ENCODE measurements at places on chromosomes 12 and 14.
A peak's percentile ranks its signal among the peaks of the same experiment; 100 is the strongest.

GRCh38 chr12:128388461-128389000 lies 121.6 kb downstream of the TMEM132C start:
- DNase-seq, result no peak

DNA sequence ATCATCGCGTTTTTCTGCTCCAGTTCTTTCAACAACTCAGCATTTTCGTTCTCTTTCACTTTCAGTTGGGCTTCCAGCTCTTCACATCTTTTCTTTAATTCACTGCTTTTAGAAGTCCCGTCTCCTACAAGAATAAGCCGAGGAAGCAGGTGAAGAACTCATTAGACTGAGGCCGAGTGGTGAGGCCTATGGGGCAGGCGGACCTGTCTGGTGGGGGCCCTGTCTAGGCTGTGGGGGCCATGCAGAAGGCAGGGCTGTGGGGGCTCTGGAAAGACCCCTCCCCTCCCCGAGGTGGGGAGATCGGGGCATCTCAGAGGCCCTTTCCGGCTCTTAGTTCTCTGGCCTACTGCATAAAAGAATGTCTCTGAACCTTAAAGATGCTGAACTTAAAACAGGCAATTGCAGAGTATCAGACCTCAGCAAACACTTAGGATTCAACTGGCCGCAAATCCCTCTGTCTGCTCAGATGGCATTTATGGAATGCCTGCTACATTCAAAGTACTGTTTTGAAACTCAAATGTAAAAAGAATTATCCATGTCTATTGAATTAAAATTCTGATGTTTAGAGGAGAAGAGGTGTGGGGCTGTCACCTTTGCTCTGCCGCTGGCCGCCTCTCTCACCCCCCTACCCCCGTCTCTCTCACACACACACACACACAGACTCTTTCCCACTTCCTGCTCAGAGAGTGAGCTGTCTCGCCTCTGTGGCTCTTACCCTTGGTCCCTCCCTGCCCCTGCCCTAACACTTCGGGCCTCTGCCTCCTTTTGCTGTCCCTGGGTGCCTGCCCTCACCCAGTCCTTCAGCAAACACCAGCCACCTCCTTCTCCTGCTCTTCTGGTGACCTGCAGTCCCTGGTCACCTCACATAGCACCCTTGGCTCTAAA lies 34.7 kb downstream of the CCDC92 start:
- DNase-seq, result no peak

DNA sequence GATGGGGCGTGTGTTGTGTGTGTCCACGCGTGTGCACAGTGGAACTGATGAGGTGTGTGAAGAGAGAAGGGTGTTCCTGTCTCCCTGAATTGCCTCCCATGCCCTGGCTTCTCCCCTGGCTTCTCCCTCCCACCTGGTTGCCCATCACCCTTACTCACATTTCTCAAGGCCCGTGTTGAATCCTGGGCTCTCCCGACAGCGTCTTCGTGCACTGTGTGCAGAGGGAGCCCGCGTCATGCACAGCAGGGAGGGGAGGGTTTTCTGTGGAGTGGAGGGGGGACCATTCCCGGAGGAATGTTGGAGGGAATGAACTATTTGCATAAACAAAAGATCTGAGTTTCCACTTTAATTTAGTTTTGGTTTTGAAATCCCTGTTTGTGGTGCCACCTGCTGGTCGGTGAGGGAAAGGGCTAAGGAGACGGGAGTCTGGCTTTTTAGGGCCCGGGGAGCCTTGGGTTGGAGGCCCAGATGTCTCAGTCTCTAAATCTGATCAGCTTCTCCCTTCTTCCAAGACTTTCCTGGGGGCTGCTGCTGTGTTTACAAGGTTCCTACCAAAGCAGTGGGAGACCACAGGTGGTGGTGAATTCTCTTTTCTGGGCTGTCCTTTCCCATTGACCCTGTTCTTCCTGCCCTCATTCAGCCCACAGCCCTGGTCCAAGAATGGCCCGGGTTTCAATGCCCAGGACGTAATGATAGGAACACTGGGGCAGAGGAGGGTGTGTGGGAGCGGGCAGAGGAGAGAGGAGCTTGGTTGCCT lies at the start of gene C1R:
Gene C1R, minus strand, starts transcription at position 217 of the 757 bp plus-strand sequence. Its CDS starts 57 bp downstream, at position 160.
- peak; percentile 60 for DNase-seq

GRCh38 chr12:13211859-13212664 lies 15.5 kb downstream of the EMP1 start:
- peak; percentile 57 for DNase-seq

DNA sequence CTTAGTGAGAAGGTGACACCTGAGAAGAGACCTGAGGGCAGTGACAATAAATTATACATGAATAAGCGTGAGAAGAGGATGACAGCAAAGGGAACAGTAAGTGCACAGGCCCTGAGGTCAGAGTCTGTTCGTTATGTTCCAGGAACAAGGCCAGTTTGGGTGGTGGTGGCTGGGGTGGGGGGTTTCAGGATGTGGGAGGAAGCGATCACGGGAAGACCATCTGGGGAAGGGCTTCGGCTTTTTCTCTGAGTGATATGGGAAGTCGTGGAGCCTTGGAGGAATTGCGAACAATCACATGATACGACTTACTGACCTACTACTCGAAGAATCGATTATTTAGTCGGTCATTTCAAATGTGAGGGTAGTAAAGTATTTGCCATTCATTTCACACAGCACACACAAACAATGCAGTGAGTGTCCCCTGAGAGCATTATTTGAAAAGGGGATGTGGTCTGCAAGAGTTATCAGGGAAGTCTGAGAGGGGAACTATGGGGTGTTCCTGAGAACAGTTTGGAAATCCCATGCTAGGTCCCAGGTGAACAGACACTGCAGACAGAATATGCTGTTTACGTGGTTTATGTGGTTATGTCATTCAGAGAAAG lies 94.7 kb downstream of the SLC38A1 start:
- no peak for DNase-seq

DNA sequence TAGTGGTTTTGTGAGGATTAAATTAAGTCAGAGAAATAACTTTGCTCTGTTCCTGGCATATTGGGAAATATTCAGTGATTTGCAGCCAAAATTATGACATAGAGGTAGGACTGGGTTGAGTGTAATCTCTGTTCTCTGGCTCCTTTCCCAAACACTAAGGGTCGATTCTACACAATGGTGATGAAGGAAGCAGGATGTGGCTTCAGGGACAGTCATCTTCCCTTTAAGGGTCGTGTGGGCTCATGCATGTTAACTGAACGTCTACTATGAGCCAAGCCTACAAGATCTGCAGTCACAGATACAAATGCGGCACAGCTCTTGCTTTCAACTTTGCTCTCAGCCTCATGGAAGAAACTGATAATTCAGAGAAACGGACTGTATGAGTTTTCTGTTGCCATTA lies 381.6 kb downstream of the VRK1 start:
- no peak for DNase-seq

DNA sequence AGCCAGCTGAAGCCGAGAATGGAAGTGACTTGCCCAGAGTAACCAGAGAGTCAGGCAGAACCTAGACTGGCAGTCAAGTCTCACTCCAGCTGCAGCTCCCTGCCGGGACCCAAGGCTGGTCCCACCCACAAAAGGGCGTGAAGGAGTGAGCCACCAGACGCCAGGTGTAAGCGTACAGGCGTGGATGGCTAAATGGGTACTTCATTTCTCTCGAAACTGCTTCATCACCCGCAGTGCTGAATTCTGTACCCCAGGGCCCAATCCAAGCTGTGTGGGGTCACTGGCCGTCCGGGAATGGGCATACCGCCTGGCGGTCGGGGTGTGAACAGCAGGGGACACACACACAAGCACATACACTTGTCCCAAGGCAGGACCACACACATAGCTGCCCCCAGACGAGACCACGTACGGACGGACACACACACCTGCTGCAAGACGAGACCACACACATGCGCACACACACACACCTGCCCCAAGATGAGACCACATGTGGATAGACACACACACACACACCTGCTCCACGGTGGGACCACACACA lies 34.8 kb downstream of the DEGS2 start:
- DNase-seq, result no peak

- DNase-seq, result peak; percentile 86
Measured at GRCh38 chr12:107317751-107318555, 224.6 kb upstream of the CRY1 start.

DNA sequence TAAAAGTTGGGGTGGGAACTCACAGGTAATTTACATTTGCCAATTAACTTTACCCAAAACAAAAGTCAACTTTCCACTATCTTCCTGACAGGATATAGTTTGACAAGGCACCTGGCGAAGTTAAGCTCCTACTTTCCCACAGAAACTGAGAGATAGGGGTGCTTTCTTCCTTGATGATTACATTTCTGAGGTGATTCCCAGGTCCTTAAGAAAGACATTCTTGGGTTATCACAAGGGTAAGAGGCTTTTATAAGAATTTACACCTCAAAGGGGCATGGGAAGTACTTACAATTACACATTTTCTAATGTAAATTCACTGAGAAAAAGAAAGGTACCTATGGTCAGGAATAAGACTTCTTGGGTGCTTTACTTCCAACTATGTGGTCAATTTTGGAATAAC lies 660.9 kb upstream of the MGAT4C start:
- DNase-seq, result no peak

DNA sequence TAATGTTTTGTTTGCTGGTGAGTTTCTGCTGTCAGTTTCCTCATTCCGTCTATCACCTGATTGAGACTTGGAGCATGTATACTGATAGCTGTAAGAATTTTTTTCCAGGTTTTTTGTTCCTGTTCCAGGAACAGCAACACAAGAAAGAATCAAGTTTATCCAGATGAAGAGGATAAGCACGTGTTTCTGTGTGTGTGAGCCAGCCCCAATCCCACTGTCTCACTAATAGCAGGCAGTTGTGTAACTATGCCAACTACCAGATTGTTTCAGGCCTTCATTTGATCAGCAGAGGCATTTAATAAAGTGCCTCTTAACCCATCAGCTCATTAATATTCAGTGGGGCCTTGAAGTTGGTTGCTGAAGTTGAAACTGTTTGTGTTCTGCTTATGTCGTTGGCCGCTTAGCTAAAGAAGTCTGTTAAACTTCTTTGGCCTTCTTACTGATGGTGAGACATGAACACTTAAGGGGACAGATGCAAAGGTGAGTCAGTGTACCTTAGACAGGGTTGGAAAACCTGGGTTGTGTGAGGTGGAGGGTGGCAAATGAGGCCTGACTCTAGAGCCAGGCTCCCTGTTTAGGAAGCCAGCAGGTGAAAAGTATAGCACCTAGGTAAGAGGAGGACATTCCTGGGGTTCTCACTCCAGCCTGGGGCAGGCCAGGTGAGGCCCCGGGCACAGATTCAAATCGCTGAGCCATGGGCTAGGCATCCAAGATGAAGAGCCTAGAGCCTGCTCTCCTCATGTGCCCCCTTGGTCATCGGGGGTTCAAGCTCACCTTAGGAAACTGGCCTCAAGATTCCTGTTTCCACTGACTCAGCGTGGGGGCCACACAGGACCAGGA lies 3.7 kb downstream of the ANKRD13A start:
- DNase-seq, result no peak

GRCh38 chr14:74946659-74947281 lies 8.6 kb downstream of the PGF start:
- no peak for DNase-seq

GRCh38 chr14:64513271-64513670 lies 8.7 kb downstream of the ZBTB1 start:
- no peak for DNase-seq

DNA sequence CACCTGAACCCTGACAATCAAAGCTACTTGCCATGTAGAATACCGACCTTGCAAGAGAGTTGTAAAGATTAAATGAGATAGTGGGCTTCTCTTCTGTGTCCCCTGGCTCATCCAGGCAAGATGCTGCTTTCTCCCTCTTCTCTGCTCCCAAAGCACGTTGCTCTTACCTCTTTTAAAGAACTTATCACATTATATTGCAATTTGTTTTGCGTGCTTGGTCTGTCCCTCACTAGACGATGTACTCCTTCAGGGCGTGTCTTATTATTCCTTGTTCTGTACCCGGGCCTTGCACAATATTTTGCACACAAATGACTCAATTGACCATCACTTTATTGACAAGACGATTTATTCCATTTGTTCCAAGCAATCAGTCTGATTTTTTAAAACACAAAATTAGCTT lies 3.3 kb downstream of the DCN start:
- DNase-seq, result no peak

DNA sequence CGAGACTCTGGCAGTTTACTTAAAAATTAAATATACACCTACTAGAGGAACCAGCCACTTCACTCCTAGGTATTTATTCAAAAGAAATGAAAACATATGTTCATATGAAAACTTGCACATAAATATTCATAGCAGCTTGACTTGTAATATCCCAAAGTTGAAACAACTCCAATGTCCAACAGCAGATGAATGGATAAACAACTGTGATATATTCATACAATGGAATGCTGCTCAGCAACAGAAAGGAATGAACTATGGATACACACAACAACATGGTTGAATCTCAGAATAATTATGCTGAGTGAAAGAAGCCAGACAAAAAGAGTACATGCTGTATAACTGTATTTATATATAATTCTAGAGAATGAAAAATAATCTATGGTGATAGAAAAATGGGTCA lies 53.4 kb upstream of the DACT1 start:
- DNase-seq, result no peak

DNA sequence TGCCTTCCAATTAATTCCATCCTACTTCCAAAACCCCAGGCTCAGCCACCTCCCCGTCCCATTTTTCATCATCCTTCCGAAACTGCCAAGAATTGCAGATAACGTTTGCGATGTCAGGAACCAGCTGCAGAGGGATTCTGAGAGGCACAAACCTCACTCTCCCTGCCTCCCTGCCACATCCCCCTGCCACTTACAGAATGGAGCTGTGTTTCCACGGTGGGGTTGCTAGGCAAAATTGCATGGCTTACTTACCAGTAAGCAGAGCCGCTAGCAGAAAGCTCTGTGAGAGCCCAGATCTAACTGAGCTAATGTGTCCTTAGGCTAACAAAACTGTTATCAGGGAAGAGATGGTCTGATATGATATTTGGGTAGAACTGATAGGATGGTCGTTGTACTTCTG lies 127.4 kb downstream of the KCNK10 start:
- no peak for DNase-seq

DNA sequence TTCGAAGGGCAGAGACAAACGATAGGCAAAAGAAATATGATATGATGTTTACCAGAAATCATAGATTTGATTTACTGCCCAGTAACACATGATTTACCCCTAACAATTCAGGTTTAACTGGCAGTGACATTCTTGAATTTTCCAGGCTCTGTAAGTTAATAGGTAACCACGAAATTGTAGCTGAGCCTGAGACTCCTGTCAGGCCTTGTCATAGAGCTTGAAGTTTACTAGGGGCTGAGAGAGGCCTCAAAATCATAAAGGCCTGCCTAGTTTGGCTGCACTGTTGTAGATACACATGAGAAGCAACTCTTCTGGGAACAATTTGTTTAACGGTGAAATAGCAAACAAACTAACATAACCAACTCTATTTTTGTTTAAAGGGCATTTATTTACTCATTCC lies 3.3 kb downstream of the ERP27 start:
- DNase-seq, result no peak

All from NCI-H1048 (cell line).